T-helper 9 cell (primary cell): ENCODE measurements at places on chromosomes 5 and 9.

DNA sequence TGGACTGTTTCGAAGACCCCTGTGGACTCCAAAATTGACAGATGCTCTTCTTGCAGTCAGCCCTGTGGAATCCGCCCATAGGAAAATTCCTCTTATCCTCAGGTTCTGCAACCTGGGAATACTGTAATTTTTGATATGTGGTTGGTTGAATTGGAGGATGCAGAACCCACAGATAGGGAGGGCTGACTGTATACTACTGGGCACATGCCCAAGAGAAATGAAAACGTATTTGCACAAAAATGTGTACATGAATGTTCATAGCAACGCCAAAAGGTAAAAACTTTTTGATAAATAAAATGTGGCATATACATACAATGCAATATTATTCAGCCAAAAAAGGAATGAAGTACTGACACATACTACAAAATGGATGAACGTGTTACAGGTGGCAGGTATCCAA, 1.9 kb upstream of the SNAPC3 start:
- no peak for DNase-seq

GRCh38 chr9:85600675-85601263, 141.0 kb downstream of the AGTPBP1 start:
- no peak for DNase-seq

- no peak for DNase-seq
Measured at GRCh38 chr5:123875561-123876275, 363.7 kb downstream of the CSNK1G3 start.

DNA sequence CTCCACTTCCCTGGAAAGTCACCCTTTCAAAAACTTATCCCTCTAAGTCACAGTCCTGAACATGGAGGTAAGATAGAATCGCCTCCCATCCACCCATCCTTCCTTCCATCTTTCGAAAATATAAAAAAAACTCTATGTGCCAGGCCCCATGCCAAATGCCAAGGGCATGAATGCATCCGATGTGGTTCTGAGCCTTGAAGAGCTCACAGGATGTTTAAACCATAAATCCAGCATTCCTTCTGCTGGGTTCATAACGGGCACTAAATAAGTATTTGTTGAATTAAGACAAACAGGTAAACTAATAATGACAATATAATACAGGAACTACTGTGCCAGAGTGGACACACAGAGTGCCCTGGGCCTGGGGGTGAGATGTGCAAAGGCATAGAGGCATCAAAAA, 147.3 kb downstream of the TTLL11 start:
- no peak for DNase-seq
